ENCODE measurements at places on chromosomes 2 and 18. TPM values are rescaled to one million over a fixed set of nuclear protein-coding genes. Genes with fewer than 3 reads are reported as not detected.

The SP140 gene
- total RNA-seq: not detected

The ZNF521 gene
- total RNA-seq: 0.21 TPM

The TUBA3D gene
- total RNA-seq: not detected

The CROCC2 gene
- not detected for total RNA-seq

The G6PC2 gene
- not detected for total RNA-seq

The LOXL3 gene
- total RNA-seq: 0.56 TPM

The SUCLG1 gene
- total RNA-seq: 51.5 TPM

The RAMP1 gene
- total RNA-seq: 3.3 TPM

The MGAT4A gene
- total RNA-seq: 1.1 TPM

The ACTG2 gene
- total RNA-seq: 2.3 TPM

The ESPNL gene
- total RNA-seq: not detected

The CRYGC gene
- not detected for total RNA-seq

Data from airway epithelial cell (primary cell).